ENCODE measurements at places on chromosomes 7 and 10.

GRCh38 chr10:93656155-93656554, 43.8 kb downstream of the PDE6C start:
- no peak for DNase-seq

GRCh38 chr7:87369216-87369615, 23.8 kb downstream of the CROT start:
- no peak for DNase-seq

DNA sequence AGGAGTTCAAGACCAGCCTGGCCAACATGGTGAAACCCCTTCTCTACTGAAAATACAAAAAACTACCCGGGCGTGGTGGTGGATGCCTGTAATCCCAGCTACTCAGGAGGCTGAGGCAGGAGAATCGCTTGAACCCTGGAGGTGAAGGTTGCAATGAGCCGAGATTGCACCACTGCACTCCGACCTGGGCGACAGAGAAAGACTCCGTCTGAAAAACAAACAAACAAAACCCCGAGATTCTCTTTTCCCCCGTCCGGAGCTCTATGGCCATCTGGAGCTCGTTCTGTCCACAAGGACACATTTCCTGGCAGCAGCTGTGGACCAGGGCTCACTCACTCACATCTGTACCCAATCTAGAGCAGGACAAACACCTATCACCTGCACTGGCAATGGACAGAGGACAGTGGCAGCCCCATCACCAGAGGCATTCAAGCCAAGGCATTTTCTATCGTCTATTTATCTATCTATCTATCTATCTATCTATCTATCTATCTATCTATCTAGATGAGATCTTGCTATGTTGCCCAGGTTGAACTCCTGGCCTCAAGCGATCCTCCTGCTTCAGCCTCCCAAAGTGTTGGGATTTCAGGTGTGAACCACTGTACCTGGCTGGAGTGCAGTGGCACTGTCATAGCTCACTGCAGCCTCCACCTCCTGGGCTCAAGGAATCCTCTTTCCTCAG, 167.1 kb upstream of the TNRC18 start:
- no peak for DNase-seq

DNA sequence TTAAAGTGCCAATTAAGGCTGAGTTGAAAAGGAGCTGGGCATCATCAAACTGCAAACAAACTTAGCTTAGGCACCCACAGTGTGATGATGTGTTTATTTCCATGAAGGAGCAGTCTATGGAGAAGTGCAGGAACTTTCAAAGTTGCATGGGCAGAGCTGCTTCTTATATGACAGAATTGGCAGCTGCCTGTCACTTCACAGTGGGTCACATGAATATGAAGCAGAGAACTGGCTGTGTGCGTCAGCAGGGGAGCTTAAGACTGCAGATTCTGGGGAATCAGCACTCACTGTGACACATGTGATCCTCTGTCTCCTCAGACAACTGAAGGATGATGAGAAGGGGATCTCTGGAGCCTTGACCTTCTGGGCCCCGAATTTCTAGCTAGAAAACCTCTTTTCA, 36.6 kb downstream of the RBM28 start:
- no peak for DNase-seq

DNA sequence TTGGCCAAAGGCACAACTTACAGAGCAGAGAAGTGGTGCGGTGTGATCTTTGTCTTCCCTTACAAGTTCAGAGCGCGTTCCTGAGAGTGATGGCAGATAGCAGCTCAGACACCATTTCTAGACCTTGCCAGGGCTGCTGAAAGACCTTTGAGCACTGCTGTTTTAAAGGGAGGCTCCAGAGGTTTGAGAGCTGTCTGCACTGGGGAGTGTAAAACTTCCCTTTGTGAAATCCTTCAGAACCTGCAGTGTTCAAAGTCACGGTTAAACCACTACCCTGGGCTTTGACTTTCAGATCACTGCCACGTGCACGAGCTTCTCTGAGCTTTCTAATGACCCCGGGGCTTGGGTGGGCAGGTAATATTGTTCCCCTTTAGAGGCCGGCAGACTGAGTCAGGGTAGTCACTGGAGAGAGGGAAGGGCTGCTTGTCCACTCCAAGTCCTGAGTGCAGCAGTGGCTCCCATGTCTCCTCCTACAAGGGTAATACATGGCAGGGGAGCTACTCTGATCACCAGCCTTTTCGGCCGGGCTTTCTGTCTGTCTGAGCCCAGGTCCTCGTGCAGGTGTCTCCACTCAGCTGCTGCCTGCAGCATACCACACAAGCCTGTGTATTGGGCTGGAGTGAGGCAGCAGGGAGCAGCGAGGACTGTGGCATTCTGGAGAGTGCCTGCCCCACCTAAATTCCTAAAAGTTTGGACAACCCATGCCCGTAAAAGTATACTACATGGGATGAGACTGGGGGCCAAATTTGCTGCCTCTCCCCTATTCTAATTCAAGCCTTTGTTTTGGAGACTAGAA, 63.3 kb downstream of the ZMIZ1 start:
- DNase-seq = no peak

DNA sequence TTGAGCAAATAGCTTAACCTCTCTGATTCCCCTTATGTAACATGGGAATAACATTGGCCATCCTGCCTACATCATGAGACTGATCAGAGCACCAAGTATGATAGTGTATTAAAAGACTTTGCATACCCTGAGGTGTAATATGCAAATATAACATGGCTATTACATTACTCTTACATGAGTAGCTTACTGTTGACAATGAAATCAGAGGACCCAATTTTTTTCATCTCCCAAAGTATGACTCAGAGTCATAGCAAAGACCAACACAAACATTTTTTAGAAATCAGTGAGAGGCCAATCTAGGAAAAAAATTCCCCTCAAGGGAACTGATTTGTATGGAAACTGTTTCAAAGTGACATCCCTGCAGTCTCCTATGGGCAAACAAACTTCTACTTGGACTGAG, 47.0 kb upstream of the TMEM140 start:
- DNase-seq = no peak

- no peak for DNase-seq
These were observed 344.7 kb upstream of the GALNT17 start for GRCh38 chr7:70787286-70787685.

- DNase-seq = no peak
These were observed 650.5 kb downstream of the SORCS3 start for GRCh38 chr10:105291571-105291970.

DNA sequence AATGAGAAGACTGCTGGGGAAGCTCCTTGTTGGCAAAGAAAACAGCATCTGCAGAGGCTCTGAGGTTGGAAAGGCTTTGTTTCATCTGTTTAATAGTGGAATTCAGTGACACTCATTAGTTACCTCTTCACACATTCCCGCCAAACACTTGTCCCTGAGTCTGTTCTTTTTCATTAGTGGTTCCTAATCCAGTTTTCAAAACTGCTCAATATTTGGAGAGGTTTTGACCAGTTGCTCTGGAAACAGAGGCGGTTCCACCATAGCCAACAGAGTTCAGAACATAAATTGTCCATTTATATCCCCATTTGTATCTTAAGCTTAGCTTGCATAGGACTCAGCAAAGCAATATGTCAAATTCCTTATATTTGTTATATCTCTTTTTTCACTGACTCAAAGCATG, 754.6 kb downstream of the AUTS2 start:
- DNase-seq = no peak

- DNase-seq = peak; percentile 29
These were observed 1.3 kb downstream of the TBC1D12 start for GRCh38 chr10:94403380-94404213.

DNA sequence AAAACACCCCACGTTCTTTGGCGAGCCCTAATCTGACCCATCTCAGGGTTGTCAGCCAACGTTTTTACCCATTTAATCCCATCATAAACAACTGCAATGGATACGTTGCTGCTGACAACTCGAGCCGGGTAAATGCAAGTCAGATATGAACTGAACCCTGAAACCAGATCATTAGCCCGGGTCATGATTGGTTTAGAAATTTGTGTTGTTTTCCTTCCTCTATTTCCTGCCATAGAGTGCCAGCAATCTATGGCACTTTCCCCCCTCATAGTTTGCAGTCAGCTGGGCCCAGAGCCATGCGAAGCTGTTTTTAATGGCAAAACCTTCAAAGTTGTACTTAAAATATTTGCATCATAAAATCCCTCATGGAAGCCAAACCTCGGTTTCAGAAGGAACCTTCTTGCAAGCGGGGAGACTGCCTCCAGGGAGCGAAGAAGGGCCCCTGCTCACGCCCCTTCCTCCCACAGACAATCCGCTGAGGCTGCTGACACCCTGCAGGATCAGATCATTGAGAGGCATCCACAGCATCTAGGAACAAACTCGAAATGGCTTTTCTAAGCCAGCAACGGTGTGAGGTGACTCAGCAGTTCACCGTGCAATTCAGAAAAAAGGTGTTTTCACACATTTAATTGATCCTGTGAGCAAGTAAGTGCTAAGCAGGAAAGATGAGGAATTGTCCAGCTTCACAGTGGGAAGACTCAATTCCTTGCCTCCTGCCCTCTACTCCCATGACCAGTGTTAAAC, 710.1 kb downstream of the PARD3 start:
- no peak for DNase-seq

Data from NCI-H510A (cell line).